M059J (cell line): ENCODE measurements at places on chromosomes 5 and 9.

GRCh38 chr5:63650581-63650980 lies 311.7 kb downstream of the HTR1A start:
- no peak for DNase-seq

- DNase-seq: no peak
These were observed 65.7 kb upstream of the EQTN start for GRCh38 chr9:27362447-27363210.

GRCh38 chr9:122197426-122197825 lies 31.3 kb downstream of the LHX6 start:
- DNase-seq: no peak

DNA sequence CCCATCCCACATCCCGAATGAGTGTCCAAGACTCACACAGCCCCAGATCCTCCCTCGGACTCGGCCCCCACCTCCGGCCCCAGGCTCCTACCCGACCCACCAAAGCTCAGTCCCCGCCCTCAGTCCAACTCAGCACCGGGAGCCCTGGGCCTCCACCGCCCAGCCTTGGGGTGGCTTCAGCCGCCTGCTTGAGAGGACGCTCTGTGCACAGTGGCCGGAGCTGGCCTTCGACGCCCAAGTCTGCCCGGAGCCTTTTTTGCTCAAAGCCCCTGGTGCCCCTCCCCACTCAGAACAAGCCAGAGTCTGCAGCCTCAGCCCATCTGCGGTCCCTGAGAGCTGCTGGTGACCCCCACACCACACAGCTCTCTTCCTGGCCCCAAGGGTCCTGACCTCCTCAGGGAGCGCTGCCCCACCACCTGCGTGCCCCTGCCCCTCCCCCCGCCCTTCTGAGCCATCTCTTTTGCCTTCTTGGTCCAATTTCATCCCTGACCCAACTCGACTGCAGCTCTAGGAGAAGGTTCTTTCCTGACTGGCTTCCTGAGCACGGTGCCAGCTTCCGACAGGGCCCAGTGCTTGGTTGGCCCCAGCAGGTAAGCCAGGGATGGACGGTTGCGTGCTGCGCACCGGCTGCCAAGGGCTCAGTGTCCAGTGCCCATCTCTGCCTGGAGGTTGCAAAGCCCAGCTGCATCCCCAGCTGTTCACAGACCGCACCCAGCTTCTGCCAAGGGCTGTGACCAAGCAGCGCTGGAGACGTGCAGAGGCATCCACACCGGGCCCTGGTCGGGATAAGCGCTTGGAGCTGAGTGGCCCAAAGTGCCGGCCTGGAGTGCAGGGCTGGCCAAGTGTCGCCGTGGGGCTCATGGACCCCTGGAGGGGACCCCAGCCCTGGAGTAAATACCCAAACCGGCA lies 27.7 kb upstream of the NSMF start:
- no peak for DNase-seq

GRCh38 chr9:32558408-32558934 lies 6.1 kb upstream of the TOPORS start:
- DNase-seq: no peak

- DNase-seq: no peak
These were observed 2.5 kb downstream of the CXXC5 start for GRCh38 chr5:139650689-139651042.

GRCh38 chr9:132141344-132141947 lies 20.4 kb upstream of the NTNG2 start:
- DNase-seq: peak; percentile 70

DNA sequence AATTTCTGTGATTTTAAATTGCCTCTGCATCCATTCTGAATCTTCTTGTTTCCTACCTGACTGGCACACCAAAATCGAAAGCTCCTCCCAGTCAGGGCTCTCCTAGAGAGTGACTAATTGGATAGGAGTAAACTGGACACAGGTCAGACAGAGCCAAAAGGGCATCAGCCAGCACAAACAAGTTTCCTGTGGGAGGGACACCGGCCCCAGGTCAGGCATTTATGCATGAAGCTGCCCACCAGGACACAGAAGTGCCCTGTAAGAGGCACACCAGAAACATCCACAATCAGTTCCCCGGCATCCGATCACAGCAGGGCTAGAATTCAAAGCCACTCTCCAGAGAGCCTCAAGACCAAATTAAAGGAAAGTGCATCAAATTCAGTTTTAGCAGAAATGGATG lies 78.4 kb downstream of the SFXN1 start:
- DNase-seq: no peak

DNA sequence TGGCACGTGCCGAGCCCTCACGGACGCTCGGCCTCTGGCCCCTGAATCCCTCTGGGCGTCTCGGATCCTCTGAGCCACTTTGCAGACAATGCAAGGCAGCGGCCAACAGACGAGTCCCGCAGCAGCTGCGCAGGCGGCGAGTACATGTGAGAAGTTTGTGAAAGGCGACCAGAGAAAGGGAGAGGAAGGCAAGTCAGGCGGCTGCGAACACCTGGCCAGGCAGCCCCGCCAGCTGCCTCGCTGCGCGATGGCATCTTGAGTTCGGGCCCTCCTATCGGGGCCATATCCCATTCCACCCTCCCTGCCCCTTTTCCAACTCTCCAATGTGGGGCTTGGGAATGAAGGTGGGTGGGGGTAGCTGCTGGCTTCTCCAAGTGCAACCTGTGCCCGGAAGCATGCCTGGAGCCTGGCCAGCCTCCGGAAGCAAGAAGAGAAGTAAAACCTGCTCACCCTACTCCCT lies 4.5 kb upstream of the POU4F3 start:
- DNase-seq: no peak

DNA sequence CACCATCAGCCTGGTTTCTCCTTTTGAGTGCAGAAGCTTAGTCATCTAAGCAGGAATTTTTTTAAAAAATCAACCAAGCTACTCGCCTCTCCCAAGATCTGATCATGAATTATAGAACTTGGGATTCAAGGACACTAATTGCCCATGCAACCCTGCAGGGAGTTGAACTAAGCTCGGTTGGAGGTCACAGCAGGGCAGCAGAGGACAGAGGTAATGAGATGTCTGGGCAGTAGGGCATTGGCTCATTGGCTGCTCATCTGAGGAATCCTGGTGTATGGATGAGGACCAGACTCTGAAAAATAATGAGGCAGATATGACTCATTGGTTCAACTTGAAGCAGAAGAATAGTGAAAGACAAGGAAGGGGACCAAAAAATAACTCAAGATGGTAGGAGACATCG lies 111.8 kb upstream of the TLE1 start:
- DNase-seq: peak; percentile 82

- no peak for DNase-seq
These were observed 109.1 kb downstream of the ALDH1A1 start for GRCh38 chr9:72843520-72844439.

GRCh38 chr9:89309166-89309565 lies 1.8 kb upstream of the CKS2 start:
- DNase-seq: no peak

DNA sequence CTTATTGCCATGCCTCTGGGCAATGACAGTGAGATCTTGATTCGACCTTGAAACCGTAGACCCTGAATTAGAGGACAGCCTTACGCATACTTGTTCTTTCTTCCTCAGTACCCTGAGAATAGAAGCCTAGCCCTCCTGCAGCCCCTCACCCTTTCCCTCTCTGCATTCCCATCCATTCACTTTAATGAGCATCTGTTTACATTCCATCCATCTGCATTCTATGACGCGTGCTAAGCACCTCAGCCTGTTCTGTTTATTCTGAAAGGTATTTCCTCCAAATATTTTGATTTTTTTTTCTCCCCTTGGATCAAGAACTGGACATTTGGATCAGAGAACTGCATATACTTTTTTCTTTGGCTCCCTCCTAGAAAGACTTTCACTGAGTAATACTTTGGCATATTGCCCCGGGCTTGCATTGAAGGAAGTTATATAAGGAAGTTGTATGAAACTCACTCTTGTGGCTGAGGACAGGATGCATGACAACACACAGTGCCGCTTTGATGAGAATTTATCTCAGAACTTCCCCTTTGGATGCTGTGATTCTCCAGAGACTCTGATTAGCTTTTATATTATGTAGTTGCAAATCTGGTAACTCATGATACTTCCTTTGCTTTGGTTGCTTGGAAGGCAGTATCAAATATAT lies 15.7 kb downstream of the TMEM8B start:
- DNase-seq: peak; percentile 92

- no peak for DNase-seq
These were observed 39.4 kb upstream of the BARX1 start for GRCh38 chr9:93994545-93994944.

DNA sequence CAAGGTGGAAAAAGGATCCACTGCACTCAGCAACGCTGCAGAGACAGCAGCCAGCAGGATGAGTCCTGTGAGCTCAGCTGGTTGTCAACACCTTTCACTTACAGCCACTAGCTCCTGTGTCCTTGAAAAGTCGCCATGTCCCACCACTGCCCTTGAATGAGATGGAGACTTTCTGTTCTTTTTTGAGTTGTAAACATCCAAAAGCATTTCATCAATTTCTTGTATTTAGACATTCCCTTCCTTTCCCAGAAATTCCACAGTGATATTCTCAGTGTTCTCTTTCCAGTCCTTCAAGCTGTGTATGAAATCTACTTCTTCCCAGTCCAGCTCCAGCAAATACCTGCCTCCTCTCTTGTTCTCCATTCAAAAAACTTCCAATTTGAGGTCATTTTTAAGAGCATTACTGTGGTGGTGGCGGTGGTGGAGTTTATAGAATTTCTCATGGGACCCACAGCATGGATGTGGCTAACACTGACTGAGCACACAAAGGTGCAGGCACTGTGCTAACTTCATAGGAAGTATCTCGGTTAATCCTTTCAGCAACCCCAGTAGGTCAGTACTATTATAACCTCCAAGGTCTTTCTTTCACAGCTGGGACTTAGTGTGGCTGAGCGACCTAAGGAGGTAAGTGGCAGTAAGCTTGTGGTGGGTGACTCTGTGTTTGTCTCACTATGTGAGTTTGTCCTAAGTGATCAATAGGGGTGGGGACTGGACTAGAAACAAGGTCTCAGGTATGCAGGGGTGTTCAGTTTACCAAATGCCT lies 15.0 kb upstream of the GPX3 start:
- DNase-seq: no peak

DNA sequence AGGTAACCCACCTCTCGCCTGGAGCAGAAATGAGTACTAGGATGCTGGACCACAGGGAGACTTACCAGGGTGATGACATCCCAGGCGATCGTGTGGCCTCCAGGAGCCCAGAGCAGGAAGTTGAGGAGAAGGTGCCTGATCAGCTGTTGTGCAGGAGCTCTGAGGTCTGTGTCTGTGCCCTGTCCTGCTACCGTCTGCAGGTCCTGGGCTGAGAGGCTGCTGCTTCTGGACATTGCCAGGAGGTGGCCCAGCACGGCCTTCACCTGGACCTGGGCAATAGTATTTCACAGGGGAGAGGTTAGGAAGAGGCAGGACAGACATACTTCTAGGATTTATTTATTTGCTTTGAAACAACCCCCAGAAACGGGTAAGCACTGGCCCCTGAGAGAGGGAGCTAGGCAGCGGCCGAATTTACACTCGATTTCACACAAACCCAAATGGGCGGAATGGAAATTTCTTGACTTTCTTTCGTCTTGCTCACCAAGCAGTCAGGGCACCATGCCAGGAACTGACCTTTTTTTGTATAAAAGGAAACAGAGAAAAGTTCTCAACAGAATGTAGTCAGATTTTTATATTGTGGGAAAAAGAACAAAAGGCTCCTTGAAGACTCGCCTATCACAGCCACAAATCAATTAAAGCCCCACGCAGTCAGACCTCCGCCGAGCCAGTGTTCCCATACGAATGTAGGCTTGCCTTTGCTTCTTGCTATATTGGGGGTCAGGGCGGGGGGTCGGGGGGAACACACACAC lies 210.3 kb downstream of the FANCC start:
- DNase-seq: peak; percentile 90

GRCh38 chr5:148993283-148993936 lies 69.5 kb downstream of the SH3TC2 start:
- no peak for DNase-seq

- no peak for DNase-seq
These were observed 130.4 kb upstream of the PRLR start for GRCh38 chr5:35360671-35361070.

DNA sequence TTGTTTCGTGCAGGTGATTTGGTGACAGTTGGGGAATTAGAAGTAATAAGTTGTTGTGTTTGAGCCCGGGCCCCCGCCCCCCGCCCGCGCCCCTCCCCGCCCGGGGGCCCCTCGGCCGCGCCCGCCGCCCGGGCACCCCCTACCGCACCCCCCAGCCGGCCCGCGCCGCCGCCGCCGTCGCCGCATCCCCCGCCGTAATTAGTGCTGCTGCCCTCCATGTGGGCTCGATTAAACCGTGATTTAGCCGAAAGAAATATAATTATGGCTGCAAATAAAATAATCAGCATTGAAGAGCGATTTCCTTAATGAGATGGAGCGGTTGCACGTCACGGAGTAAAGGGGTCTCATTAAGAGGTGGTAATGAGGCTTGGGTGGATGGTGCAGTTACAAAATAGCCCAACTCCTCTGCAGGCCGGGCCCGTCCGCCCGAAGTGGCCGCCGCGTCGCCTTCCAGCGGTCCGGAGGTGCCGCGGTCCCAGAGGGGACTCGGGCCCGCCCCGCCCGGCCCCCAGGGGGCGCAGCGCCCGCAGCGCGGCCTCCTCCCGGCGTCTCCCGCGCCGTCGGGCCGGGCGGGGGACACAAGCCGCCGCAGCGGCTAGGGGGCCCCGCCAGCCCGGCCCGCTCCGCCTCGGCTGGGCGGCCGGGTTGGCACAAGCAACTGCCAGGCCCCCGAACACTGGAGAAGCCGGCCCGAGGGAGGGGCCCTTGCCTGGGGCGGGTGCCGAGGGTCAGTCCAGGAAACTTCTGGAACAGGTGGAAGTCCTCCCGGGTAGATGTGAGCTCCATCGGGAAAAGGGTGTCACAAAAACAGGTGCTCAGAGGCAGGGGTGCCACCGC lies 6.9 kb upstream of the OTP start:
- peak; percentile 27 for DNase-seq

- DNase-seq: no peak
These were observed at the start of gene PRRX2 for GRCh38 chr9:129665389-129665775. TSS of gene PRRX2 (plus strand) at chr9:129665647. CDS start at chr9:129665868, 221 bp downstream.

GRCh38 chr9:115135821-115136778 lies 18.1 kb upstream of the TNC start:
- DNase-seq: no peak

GRCh38 chr5:122252319-122252718 lies 59.7 kb upstream of the SNCAIP start:
- DNase-seq: peak; percentile 27

GRCh38 chr9:131862261-131862660 lies 122.4 kb upstream of the RAPGEF1 start:
- no peak for DNase-seq

DNA sequence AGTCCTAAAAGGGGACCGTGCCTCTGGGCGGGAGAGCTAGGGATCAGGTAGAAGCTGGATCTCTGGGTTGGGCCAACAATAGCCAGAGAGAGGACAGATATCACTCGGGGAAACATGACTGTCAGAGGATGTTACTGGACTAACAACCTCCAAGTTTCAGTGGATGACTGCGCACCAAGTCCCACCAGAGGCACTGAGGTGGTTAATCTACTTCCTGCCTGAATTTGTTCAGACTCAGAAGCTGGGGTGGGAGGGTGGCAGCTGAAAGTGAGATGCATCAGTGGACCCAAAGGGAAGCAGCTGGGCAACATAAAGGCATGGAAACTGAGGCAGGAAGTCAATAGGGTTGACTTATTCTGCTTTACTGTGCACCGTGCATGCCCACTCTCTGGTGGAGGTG lies 130.1 kb upstream of the SLC44A1 start:
- DNase-seq: no peak
